ENCODE measurements at places on chromosomes 13 and 19.

DNA sequence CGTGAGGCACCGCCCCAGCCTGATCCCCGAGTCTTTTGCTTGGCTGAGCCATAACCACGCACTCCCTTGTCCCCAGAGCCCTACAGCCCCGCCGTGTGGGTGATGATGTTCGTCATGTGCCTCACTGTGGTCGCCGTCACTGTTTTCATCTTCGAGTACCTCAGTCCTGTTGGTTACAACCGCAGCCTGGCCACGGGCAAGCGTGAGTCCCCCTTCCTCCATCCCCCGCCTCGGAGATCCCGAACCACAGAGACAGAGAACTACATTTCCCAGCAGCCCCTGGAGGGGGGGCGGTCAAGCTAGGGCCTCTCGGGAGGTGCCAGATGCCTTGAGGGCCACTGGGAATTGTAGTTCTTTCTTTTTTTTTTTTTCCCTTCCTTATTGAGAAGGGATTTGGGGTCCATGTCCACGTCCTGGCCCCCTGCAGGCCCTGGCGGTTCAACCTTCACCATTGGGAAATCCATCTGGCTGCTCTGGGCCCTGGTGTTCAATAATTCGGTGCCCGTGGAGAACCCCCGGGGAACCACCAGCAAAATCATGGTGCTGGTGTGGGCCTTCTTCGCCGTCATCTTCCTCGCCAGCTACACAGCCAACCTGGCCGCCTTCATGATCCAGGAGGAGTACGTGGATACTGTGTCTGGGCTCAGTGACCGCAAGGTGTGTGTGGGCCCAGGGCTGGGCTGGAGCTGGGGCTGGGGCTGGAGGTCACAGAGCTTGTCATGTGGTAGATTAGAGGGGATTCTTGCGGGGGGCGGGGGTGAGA, 25.9 kb downstream of the GRIN2D start:
- DNase-seq: peak; percentile 52

DNA sequence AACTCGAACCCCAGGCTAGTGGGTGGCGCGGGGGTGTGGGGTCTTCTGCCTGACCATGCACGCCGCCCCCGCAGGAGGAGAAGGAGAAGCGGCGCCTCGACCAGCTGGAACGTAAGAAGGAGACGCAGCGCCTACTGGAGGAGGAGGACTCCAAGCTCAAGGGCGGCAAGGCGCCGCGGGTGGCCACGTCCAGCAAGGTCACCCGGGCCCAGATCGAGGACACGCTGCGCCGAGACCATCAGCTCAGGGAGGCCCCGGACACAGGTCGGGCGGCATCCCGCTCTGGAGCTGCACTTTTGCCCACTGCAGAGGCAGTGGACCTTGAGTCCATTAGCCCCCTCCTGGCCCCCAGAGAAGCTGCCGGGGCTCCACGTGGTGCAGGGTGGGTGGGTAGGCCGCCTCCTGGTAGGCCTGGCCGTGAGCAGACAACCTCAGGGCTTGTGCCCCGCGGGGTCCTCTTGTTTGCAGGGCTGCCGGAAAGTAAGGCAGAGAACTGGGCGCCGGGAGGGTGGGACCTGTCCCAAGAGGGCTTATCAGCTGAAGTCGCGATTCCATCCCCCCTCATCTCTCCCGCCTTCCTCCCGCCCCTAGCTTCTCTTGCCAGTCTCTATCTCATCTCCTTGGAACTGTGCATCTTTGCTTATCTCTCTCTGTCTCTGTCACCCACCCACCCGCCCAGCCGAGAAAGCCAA, 9.9 kb downstream of the CCDC124 start:
- DNase-seq: no peak

DNA sequence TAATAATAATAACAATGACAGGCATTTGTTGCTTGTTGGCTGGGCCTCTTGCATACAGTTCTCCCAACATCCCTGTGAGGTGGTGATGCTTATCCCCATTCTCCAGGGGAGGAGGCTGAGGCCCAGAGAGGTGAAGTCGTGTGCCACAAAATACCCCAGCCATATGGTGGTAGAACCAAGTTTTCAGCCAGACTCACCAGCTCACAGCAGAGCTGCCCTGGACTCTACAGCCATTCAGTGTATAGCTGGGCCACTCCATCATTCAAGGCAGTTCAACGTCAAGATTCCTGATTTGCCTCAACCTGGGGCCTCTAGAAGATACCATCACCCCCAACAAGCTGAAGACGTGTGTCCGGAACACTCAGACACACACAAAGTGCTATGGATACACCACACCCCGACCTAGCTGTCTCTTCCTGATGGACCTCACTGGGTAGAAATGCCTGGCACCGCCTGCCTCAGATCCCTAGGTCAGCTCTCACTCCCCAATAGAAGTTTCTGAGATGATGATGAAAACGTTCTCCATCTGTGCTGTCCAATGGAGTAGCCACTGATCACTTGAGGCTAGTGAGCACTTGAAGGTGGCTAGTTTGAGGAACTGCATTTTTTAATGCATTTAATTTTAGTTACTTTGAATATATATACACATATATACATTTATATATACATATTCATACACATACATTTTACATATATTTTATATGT, 4.3 kb upstream of the CEACAM19 start:
- no peak for DNase-seq

DNA sequence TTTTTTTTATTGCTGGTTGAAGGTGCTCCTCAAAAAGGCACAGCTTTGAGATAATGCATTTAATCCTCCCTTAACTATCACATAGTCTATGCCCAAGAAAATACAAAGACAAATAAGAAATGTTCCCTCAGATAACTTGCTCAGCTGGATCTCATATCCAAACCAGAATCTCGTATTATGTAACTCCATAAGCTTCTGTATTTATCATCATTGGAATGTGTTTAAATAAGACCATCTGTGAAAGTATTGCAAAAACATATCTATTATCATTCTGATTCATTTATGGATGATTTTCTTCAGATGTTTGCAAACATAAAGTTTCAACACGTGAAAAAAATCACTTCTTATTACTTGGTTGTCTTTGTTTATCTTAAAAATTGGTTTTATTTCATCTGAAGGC, 190.9 kb downstream of the IRS2 start:
- no peak for DNase-seq

DNA sequence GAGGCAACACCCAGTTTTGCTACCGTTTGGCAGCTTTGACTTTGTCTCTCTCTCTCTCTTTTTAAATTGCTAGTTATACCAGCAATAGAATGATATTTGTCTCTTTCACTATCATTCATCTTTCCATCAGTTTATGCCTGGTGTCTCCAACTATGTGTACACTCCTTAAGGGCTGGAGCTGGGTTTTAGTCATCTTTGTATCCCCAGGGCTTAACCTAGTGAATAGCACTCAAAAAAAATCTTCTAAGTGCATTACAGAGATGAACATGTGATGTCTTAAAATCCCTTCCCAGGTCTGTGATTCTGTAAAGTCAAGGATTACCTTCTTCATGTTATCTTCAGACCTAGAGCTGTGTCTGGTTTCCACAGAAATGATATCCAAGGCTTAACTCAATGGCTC, 7.8 kb upstream of the UBL3 start:
- no peak for DNase-seq

DNA sequence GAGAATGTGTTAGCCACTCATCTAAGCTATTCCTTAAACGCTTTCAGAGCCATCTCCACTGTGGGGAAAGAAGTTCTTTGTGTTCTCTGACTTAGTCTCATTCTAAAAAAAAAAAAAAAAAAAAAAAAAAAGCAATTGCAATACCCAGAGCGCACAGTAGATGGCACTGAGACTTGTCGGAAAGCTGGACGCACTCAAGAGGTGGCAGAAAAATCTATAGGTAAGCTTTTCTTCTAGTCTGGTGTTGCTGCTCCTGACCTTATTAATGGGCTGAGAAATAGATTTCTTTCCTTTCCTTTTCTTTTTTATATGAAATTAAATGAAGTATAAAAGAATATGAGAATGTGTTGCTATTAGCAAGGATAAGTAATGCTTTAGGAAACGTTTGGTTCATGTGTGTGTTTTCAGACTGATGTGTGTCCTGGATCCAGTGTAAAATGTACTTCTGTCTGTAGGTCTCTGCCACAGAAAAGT, 4.7 kb upstream of the GJB2 start:
- DNase-seq: peak; percentile 69

GRCh38 chr19:16957151-16957701, 68.4 kb downstream of the F2RL3 start:
- no peak for DNase-seq

DNA sequence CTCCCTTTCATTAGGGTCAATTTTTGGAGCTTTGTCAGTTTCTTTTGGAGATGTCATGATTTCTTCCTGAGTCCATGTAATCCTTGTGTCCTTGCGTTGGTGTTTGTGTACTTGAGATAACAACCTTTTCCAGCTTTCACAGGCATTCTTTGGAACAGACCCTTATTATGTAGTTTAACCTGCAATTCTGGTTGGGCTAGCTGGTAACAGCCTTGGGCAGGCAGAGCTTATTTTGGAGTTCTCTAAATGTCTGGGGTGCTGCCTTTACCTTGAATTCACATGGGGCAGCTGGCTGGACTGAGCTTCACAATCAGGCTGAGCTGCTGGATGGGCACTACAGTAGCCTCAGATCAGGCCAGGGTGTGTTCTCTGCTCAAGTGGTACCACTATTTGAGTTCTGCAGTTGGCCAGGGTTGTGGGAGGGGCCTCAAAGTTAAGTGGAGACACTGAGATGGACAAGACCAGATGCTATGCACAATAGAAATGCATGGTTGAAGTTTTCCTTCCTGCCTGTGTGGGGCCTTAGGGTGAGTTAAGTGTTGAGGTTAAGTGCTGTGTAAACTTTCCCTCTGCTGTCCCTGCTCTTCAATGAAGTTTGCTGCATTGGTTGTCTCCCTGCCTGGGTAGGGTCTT, 277.3 kb downstream of the ATP8A2 start:
- DNase-seq: no peak

DNA sequence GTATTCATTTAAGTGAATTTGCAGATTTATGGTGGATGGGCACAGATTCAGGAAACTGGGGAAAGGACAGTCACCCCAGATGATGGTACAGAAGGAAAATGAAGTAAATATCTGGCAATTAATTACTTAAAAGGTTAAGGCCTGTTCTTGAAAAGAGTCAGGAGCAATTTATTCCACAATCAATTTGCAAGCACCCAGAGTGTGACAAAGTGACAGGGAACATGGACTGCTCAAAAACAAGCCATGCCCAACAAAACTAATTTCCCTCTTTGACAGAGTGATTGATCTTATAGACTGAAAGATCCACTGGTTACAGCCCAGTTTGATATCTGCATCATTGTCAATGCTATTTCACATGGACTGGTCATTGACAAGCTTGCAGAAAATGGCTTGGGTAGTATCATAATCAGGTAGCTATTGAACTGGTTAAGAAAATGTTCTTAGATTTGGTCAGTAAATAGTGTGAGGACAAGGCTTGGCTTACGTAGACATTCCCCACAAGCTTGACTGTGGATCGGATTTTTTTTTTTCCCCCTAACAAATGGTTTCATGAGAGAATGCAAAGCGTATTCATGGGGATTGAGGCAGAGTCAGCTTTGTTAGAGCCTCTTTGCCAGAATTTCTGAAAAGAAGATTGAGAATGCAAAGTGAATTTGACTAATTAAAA, 584.6 kb downstream of the GPC6 start:
- no peak for DNase-seq

GRCh38 chr13:27783111-27783510, 9.2 kb upstream of the GSX1 start:
- DNase-seq: no peak

- DNase-seq: no peak
Measured at GRCh38 chr13:39016087-39016486, 21.8 kb downstream of the PROSER1 start.

DNA sequence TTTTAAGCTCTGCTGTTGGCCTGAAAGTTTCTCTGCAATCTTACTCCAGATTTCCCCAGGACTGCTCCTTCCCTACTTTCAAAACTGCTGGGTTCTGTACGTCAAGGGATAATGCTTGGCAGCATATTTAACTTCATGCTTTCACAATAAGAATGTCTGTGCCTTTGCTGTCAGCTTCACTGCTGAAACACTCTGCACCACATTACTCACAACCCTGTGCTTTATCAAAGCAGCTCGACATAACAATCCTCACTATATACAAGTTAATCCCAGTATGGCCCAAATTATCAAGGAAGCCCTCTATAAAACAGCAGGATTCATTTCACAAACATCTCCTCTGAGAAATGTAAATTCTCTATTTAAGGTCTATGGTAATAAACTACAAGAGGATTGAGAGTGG, 17.5 kb downstream of the LATS2 start:
- no peak for DNase-seq

DNA sequence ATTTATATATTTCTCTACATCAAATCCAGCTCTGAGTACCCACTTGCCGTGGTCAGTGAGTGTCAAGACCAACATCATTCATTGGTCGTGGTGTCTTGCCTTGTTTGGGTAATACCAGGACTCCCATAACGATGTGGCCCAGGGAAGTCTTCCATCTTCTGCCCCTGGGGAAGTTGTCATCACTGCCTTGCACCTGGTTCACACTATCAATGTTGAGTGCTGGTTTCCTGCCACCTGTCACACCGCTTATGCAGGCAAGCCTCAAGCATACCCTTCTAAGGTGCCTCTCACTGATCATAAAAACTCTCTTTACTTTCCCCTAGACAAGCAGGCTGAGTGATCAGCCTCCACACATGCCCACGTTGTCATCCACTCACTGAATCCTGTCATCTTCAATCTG, 382.4 kb downstream of the KCTD12 start:
- DNase-seq: no peak

DNA sequence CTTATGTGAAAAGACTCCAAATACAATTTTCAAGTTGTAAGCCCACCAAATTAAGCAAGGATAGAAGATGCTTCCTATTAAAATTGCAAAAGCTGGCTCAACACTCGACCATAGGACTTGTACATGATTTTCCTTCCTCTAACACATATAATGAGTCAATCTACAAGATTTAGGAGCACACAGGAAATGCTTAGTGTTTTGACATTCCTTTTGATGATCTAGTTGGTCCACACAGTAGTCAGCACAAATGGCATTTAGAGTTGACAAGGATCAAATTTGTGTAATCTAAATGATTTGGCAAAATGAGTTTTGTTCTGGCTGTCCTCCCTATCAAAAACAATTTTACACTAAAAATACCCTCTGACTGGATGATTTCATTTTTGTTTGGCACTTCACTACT, 340.2 kb downstream of the DIAPH3 start:
- DNase-seq: no peak

DNA sequence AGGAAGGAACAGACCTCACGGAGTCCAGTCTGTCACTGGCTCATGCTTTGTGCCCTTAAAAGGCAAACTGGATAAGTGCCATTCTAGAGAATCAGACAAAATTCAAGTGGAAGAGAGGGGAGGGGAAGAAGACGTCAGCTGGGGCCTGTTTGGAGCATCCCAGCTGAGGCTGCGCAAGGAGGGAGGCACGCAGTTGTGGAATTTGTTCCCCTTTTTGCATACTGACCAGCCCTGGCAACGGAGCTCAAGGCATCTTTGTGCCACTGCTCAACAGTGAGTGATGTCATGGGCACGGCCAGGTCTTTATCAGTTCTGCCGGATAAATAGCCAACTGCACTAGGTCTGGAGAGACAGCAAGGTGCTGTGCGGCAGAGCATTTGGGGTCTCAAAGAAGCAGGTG, at the start of gene GPR42:
TSS of gene GPR42 (plus strand) at position 347 of the 400 bp plus-strand sequence. CDS start 292 bp downstream, outside the sequence.
- DNase-seq: no peak

DNA sequence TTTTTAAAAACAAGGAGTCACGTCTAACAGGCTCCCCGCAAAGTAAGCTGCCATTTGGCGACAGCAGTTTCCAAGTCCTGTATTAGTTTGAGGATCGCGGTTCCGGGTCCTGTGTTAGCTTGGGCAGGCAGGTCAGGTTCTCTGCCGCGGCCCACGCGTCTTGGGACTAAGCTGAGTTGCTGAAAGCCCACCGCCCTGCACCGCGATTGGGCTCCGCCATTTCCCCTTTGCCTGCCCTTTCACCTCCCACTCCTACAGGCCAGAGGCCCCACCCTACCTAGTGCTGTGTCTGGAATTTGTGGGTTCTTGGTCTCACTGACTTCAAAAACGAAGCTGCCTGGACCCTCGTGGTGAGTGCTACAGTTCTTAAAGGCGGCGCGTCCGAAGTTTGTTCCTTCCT, 6.8 kb downstream of the PARP4 start:
- DNase-seq: no peak
